ENCODE measurements at places on chromosomes 7 and 10. TPM values are rescaled to one million over a fixed set of nuclear protein-coding genes. Genes with fewer than 3 reads are reported as not detected.

MUC12 gene
- not detected for total RNA-seq

NEUROG3 gene
- total RNA-seq: not detected

PPIA gene
- 530 TPM for total RNA-seq

TMEM140 gene
- 58.9 TPM for total RNA-seq

MACROH2A2 gene
- 11.2 TPM for total RNA-seq

SH3PXD2A gene
- 8.0 TPM for total RNA-seq

PSD gene
- total RNA-seq: 0.18 TPM

MINDY4 gene
- total RNA-seq: 1.2 TPM

Data from right lobe of liver (tissue), 6 donors.